ENCODE measurements at places on chromosomes 12 and 14. TPM values are rescaled to one million over a fixed set of nuclear protein-coding genes. Genes with fewer than 3 reads are reported as not detected.

- DNase-seq = no peak
- H3K36me3 ChIP-seq = no peaks in the 10 kb centered on the region
- no peak overlapping the region for H3K4me3 ChIP-seq
- no peaks in the 10 kb centered on the region for H3K4me1 ChIP-seq
- H3K27me3 ChIP-seq = no peaks in the 10 kb centered on the region
Measured at GRCh38 chr14:104586832-104587620, 7.5 kb downstream of the C14orf180 start.

DNA sequence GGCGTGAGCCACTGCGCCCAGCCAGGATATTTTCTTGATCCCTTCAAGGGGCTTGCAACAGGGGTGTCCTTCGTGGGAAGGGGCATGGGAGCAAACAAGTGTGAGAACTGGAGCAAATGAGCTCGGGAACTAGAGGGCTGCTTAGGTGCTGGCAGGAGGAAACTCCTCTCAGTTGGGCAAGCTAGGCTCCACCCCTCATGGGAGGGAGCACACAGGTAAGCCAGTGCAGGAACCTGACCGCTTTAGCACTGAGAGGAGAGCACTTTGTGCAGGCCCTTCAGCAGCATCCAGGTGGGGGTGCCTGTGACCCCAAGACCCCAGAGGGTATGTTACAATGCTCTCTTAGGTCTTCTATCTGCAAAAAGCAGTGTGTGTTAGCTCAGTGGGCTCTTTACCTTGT lies 755.4 kb upstream of the MDGA2 start:
- H3K27ac ChIP-seq = no peak overlapping the region
- no peak overlapping the region for H3K4me3 ChIP-seq
- H3K4me1 ChIP-seq = no peaks in the 10 kb centered on the region
- no peaks in the 10 kb centered on the region for H3K36me3 ChIP-seq
- DNase-seq = no peak

GRCh38 chr14:60250257-60251035 lies 1.4 kb downstream of the PPM1A start:
- H3K27ac ChIP-seq = peak overlapping the region; percentile 47
- peaks cover 49% of the 10 kb centered on the region for H3K4me1 ChIP-seq
- DNase-seq = no peak
- H3K36me3 ChIP-seq = peaks cover 17% of the 10 kb centered on the region
- peak overlapping the region; percentile 77 for H3K4me3 ChIP-seq
- H3K27me3 ChIP-seq = no peaks in the 10 kb centered on the region

- peaks cover 19% of the 10 kb centered on the region for H3K36me3 ChIP-seq
- peaks cover 15% of the 10 kb centered on the region for H3K27me3 ChIP-seq
- peaks cover 65% of the 10 kb centered on the region for H3K4me1 ChIP-seq
- H3K4me3 ChIP-seq = no peak overlapping the region
Measured at GRCh38 chr12:51976376-51977160, 25.1 kb downstream of the ACVR1B start.

- peaks cover 11% of the 10 kb centered on the region for H3K27me3 ChIP-seq
- H3K36me3 ChIP-seq = peaks cover 7% of the 10 kb centered on the region
- H3K27ac ChIP-seq = no peak overlapping the region
- no peak overlapping the region for H3K4me3 ChIP-seq
- DNase-seq = peak; percentile 66
- peaks cover 4% of the 10 kb centered on the region for H3K4me1 ChIP-seq
Measured at GRCh38 chr12:105279460-105280056, 43.6 kb upstream of the APPL2 start.

GRCh38 chr14:74980398-74980730 lies 22.4 kb upstream of the EIF2B2 start:
- no peak overlapping the region for H3K4me3 ChIP-seq
- H3K4me1 ChIP-seq = no peaks in the 10 kb centered on the region
- no peak overlapping the region for H3K27ac ChIP-seq

GRCh38 chr12:51687614-51688013 lies 96.6 kb downstream of the SCN8A start:
- H3K36me3 ChIP-seq = no peaks in the 10 kb centered on the region
- peaks cover 17% of the 10 kb centered on the region for H3K4me1 ChIP-seq
- DNase-seq = no peak
- no peak overlapping the region for H3K27ac ChIP-seq

- H3K4me3 ChIP-seq = no peak overlapping the region
- no peaks in the 10 kb centered on the region for H3K27me3 ChIP-seq
- H3K4me1 ChIP-seq = no peaks in the 10 kb centered on the region
- no peak for DNase-seq
- H3K36me3 ChIP-seq = no peaks in the 10 kb centered on the region
- H3K27ac ChIP-seq = no peak overlapping the region
Measured at GRCh38 chr12:52814710-52815155, 817 bp upstream of the KRT4 start.

- H3K4me1 ChIP-seq = no peaks in the 10 kb centered on the region
- no peaks in the 10 kb centered on the region for H3K36me3 ChIP-seq
- no peak overlapping the region for H3K27ac ChIP-seq
- DNase-seq = no peak
- no peak overlapping the region for H3K4me3 ChIP-seq
- no peaks in the 10 kb centered on the region for H3K27me3 ChIP-seq
Measured at GRCh38 chr12:40634517-40635131, 57.6 kb upstream of the CNTN1 start.

- H3K4me1 ChIP-seq = no peaks in the 10 kb centered on the region
- H3K27me3 ChIP-seq = peaks cover 6% of the 10 kb centered on the region
Measured at GRCh38 chr12:8553088-8553627, 12.5 kb upstream of the CLEC4E start.

IAPP gene
- not detected for total RNA-seq

GSG1 gene
- not detected for total RNA-seq

FAIM2 gene
- total RNA-seq = 0.95 TPM

PRH2 gene
- not detected for total RNA-seq

TMEM229B gene
- 13.3 TPM for total RNA-seq

TBC1D30 gene
- not detected for total RNA-seq

OR4E2 gene
- total RNA-seq = 0.25 TPM
